ENCODE measurements at places on chromosomes 13 and 19. TPM values are rescaled to one million over a fixed set of nuclear protein-coding genes. Genes with fewer than 3 reads are reported as not detected.

Gene CACNG6
- total RNA-seq: 17.7 TPM

Gene KLK2
- not detected for total RNA-seq

Gene ZFP82
- total RNA-seq: 17.7 TPM

Gene DPP9
- 16.2 TPM for total RNA-seq

Gene CEACAM20
- not detected for total RNA-seq

Gene CGB2
- not detected for total RNA-seq

Gene PSG6
- not detected for total RNA-seq

Gene ONECUT3
- not detected for total RNA-seq

Gene UTP14C
- 12.5 TPM for total RNA-seq

Gene TRPC4
- total RNA-seq: 1.6 TPM

Gene PLPPR2
- total RNA-seq: 4.7 TPM

Gene CYP4F2
- not detected for total RNA-seq

Gene SCGB2B2
- 0.52 TPM for total RNA-seq
